Sigmoid colon (tissue), 7 donors: ENCODE measurements at places on chromosomes 12 and 14.

GRCh38 chr12:24767016-24767415, 181.9 kb downstream of the BCAT1 start:
- DNase-seq, result no peak

DNA sequence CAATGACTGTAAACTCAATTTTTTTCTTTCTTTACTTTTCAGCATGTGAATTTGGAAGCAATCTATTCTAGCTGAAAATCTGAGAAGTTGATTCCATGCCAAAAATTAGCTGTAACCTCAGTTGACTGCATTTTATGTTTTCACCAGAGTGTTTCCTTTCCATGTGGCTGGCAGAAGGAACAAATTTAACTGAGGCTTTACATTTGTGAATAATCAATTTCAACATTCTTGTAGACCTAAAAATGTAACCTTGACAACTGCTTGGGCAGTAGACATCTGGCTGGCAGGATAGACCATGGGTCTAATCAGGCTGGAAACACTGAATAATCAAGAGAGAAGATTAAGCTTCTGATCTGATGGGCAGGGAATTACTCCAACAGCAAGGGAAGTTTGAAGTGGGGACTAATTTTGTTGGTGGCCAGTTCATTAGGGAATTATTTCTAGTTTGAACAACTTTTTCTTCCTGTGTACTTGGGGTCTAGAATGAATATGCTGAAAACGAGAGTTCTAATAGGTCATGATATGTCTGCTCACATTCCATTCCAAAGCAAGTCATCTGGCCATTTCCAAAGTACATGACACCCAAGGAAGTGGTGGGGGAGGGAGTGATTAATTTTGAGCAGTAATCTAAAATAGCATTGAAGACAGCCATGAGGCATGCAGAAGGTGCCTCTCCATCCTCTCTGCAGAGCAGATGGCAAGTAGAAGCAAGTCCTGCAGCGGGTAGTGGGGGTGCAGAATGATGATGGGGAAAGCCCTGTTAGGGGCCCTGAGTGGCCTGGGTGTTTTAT, 68.2 kb downstream of the ATP23 start:
- DNase-seq, result no peak

DNA sequence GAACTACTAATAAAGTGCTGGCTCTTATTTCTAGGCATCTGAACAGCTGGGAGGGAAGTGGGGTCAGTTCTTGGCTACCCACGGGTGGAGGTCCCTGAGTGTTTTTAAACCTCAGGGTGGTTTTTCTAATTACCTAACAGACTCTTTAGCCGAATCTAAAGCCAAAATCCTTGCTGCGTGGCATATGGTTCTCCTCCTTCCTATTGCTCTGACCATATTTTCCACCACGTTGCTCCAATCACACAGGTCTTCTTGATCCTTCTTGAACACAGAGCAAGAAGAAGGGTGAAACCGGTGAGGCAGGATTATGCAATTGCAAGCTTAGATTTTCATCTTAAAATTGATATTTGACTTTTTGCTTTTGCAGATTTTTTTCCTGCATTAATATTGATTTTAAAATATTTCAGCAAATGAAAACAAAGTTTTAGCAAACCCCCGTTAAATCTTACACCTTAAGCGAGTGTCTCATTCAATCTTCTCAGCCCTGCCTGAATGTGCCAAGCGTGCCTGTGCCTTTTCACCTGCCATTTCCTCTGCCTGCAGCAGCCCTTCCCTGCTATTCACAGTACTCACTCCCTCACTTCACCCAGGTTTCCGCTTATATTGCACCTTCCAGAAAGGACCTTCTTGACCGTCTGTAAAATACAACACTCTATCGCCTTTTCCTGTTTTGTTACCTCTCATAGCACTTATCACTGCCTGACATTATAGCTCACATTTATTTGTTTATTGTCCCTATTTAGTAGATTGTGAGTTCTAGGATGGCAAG, 506.0 kb downstream of the DIO2 start:
- DNase-seq, result no peak

DNA sequence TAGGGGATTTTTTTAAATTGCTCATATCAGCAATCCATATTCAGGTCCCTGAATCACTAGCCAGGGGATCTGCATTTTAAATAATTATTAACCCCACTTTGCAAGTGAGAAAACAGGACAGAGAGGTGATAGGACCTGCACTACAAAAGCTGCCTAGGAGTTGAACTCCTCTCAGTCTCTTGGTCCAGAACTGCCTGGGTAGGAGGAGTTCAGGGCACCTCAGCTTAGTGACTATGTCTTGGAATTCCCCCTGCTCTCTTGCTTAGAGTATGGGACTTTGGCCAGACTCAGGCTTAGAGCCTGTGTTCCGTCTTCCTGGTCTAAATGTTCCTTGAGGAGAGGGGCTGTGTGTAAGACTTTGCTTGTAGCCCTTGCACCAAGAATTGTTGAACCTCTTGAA, 68.2 kb upstream of the WSCD2 start:
- DNase-seq, result no peak

- peak; percentile 97 for DNase-seq
Observed at GRCh38 chr14:104973135-104973384, 5.1 kb downstream of the AHNAK2 start.

DNA sequence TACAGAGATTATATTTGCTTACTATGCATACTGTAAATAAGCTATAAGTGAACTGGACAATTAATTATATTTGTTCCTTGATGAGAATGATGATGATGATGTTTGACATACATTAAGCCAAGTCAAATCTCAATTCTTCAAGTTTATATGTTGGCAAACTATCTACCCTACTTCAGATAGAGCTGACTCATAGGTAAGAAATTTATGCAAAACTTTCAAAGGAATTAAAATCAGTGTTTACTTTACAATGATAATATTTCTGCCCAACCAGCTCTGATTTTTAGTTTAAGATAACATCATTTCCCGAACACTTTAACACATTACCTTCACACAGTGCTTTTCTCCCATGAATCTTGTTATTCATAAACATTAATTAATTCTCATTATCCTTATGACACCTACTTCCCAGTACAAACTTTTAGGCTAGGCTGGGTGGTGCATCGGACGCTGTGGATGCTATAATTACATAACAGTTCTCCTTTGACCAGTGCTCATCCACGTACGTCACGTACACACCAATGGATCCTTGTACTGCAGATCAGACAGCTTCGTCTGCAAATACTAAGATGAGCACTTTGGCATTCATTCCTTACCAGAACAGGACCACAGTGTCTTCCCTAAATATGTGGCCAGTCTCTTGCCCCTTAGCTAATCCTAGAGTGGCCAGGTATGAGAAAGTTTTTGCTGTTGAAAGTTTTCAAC, 18.3 kb downstream of the BMP4 start:
- DNase-seq, result no peak

- no peak for DNase-seq
Observed at GRCh38 chr12:103640831-103641230, 53.8 kb downstream of the STAB2 start.

DNA sequence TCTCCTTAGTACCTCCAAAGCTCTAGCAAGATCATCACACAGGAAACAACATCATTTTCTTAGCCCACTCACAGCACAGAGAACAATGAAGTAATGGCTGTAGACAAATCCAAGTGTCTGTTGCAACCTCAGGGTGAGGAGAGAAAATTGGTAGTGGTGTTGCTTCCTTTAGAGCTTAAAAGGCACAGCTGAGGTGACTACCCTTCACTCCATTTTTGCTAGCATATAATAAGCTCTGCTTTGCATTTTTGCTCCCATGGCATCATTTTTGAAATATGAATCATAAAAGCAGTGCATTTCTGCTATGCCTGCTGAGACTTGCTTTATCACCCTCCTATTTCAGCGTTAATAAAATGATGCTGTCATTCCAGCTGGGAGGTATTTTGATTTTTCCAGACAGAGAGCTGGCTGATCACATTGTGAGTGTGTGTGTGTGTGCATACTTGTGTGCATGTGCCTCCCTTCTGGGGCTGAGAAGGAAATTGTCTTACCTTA, 18.5 kb upstream of the PCNX1 start:
- no peak for DNase-seq

DNA sequence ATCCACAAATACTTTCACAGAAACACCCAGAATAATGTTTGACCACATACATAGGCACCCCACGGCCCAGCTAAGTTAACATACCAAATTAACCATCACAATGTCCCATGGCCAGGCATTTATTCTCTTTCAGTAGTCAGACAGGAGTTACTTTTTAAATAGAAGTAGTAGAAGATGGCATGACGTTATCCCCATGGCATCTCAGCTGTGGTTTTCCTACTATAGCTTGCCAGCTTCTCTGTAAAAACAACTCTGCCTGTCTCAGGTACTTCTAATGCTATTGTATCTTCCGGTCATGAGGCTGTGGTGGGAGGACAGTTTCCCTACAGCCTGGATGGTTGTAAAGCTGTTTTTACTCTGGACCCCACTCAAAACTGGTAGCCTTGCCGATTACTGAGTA, 19.3 kb downstream of the CTSG start:
- DNase-seq, result no peak

GRCh38 chr12:57229046-57229633, 371 bp upstream of the SHMT2 start:
- DNase-seq, result no peak

GRCh38 chr14:61469781-61470180, 148.4 kb downstream of the PRKCH start:
- DNase-seq, result no peak

GRCh38 chr12:4289231-4289878, 15.8 kb downstream of the CCND2 start:
- DNase-seq, result no peak
